NCI-H2081 treated with DMSO at 0.1 percent for 48 hours (cell line): ENCODE measurements at places on chromosomes 1 and 21.

- no peak for DNase-seq
Measured at GRCh38 chr1:162405800-162406199, 6.1 kb downstream of the SH2D1B start.

DNA sequence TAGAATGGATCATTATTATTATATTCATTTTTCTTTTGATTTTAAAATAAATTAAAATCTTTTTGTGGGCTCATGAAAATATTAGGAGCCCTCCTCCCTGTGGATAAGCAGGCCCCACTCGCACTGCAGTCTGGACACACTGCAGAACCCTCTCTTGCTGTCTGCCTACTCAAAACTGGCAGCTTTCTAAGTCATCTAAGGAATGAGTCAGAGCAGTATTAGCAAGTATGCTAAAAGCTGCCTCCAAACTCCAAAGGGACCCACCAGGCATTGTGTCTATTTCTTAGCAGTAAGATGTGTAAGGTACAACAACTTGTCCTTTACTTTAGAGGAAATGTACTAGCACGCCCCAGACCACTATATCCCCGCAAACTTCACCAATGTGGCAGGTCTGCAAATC lies 108.8 kb downstream of the SYF2 start:
- no peak for DNase-seq

DNA sequence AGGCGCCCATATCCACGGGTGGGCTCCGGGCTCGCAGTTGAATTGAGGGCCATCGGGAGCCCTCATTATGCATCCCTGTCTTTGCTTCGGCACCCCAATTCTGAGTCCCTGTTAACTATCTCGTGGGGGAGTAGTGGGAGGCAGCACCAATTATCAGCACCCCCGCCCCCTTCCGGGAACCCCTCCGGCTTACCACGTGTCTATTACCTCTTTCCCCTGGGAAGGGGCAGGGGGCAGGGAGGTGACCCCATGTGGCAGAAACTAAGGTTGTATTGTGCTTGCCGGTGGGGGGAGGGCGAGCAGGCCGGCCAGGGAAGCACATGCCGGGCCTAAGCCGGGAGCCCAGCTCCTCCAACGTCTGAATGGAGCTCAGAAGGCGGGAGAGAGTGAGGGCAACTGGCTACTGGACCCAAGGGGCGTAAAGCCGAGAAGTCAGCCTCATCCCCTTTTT lies 1.0 kb downstream of the LIN28A start:
- DNase-seq: no peak

- DNase-seq: no peak
Measured at GRCh38 chr1:8073112-8073855, 47.2 kb upstream of the ERRFI1 start.

DNA sequence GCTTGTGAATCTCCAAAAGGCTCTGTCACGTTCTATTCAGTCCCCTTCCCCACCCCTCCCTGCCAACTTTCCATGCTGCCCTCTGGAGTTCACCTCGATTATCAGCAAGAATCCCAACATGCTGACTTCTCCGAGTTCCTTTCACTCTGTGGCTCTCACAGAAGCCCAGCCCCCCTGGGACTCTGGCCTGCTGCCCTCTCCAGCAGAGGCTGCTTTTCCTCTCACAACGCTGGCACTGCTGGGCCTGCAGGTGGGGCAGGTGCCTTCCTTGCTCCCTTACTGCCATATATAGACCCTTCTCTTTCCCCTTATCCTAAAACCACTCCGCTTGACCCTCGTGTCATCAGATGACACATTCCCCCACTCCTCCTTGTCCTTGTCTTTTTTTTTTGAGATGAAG lies 10.2 kb upstream of the RNF186 start:
- DNase-seq: no peak

- no peak for DNase-seq
Measured at GRCh38 chr21:36429947-36430546, 44.9 kb downstream of the CHAF1B start.

GRCh38 chr1:102097451-102097850 lies 100.7 kb upstream of the OLFM3 start:
- DNase-seq: no peak

GRCh38 chr1:67094191-67094590 lies 40.2 kb upstream of the SLC35D1 start:
- no peak for DNase-seq

DNA sequence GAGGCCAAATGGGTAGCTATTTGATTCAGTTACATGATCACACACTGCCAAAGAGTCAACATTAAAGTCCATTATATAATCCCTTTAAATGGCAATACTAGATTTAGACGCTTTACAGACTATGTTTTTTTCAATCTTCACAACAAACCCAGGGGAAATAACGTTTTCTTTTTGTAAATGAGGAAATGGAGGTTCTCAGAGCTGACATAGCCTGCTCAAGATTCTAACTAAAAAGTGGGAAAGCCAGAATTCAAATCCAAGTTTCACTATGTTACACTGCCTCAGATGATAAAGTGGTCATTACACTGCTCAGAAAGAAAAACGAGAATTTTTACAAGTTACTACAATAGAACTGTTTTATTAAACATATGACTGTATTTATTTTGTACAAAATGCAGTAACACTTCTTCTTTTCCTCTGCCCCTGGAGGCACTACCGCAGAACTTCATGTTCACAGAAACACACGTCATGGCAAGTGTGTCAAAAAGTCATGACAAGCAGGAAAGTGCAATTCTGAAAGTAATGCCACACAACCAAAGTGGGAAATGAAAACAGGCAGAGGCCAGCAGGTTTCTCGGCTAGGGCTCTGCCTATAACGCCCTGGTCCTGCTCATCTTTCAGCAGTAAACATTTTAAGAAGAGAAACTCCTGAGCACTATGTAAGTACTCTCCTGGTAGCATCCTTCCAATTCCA lies 19.0 kb downstream of the THEMIS2 start:
- DNase-seq: no peak

GRCh38 chr1:116808200-116808847 lies 54.1 kb downstream of the CD2 start:
- DNase-seq: no peak

DNA sequence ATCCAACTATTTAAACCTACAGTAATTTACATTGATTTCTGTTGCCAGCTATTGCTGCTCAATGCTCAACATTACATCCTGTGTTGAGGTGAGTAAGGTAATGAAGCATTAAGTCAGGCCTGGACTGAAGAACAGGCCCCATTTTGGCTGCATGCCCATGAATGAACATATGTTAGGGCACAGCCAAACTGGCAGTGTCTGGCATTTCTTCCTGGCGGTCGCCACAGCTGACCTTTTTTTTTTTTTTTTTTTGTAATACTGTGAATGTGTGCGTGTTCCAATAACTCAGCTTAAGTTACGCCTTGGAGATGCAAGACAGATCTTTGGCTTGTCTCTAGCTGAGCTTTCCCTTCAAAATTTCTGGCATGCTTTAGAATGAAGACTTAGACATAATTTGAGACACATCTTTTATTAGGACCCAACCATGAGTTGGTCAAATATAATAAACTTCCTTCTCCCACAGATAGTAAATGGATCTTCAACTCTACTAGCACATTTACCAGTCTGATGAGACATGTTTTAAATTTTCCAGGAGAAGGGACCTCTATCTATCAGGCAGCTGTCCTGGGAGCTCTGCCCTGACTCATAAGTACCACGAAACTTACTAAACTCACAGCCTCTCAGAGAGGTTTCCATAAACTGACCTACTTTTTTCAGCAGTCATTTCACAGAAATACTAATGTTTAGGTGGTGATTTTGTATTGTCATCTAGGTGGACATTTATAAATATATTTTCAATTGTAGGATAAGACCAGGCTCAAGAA lies 341.1 kb upstream of the RUNX1 start:
- peak; percentile 14 for DNase-seq

- DNase-seq: peak; percentile 62
Measured at GRCh38 chr1:212291505-212292134, 6.4 kb downstream of the PPP2R5A start.

DNA sequence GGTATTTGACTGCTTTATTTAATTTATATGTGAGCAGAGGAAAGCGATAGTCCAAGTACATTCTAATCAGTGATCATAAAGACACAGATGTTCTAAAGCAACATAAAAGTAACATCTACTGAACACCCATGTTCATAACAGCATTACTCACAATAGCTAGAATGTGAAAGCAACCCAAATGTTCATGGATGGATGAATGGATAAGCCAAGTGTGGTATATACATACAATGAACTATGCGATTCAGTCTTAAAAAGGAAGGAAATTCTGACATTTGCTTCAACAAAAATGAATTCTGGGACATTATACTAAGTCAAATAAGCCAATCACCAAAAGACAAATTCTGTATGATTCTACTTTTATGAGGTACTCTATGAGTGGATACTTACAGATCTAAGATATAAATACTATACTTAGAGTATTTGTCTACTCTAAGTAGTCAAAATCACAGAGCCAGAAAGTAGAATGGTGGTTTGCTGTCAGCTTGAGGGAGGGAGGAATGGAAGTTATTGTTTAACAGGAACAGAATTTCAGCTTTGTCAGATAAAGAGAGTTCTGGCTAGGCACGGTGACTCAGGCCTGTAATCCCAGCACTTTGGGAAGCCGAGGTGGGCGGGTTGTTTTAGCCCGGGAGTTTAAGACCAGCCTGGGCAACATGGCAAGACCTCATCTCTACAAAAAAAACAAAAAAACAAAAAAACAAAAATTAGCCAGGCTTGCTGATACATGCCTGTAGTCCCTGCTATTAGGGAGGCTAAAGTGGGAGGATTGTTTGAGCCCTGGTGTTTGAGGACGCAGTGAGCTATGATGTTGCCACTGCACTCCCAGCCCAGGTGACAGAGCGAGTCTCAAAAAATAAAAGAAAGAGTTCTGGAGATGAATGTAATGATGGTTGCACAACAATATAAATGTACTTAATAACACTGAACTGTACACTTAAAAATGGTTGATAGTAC lies 79.7 kb upstream of the ARHGAP29 start:
- no peak for DNase-seq

DNA sequence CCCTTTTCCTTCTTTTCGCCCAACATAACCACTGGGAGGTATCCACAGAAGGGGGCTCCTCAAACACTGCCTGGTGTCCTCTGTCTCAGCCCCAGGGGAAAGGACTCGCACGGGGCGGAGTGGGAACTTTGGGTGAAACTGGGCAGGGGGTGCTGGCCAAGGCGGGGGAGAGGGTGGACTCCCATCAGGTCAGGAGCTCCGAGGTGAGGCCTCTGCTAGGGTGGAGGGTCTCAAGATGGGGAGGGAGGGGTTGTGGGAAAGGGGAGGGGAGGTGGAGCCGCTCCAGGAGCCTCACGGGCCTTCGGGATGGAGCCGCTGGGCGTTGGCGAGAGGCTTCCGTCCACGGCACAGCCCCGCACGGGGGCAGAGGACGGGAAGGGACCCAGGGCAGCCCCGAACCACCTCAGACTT lies 43.2 kb upstream of the POFUT2 start:
- DNase-seq: no peak

DNA sequence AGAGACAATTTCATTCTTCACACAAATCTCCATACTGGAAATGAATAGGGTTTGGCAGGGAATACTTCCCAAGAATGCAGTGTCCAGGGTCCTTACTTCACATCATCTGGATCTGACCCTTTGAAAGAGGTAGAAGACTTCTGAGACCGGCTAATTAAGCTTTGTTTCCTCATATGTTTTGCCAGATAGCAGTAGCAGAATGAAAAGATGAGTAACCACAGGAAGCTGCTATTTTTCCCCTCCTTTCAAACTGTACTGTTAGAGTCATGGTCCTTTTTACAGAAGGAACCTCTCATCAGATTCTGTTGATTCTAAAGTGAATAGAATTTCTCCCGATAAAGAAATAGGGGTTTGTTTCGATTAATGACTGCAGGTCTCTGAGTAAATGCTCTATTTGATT lies 1.4 kb upstream of the OLFML3 start:
- DNase-seq: no peak

GRCh38 chr1:39841429-39841828 lies 41.9 kb downstream of the TRIT1 start:
- DNase-seq: no peak

DNA sequence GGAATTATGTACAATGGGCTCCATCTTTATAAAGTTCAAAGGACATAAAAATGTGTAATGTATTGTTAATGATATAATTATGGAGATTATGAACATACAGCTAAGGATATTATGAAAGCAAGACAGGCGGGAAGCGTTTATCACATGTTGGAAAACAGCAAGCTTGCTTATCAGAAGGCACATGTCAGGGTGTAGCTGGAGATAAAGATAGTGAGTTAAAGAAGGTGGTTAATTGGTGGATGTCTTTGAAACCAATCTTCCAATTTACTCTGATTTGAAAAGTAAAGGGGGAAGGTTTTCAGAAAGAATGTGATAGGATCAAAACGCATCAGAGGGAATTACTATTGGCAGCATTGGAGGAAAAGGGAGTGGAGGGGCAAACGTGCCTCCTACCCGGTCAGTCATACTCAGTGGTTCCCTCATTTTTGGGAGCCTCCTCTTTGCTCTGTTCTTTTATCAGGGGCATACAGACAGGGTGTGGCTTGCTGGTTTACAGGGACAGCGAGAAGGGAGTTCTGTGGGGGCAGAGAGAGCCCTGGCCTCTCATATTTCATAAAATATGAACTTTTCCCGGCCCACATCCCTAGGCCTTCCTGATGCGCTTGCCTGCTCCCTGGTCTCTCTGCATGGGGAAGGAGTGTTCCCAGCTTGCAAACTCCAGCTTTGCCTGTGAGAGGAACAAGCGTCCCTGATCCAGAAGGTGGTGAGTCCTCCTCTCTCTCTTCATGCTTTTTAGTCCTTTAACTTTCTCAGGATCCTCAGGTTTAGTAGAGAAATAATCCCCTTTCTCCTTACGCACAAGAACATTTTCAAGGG lies 8.0 kb upstream of the SVBP start:
- DNase-seq: no peak

GRCh38 chr21:37172646-37173045 lies 94.5 kb downstream of the VPS26C start:
- no peak for DNase-seq

GRCh38 chr1:202146993-202147392 lies 2.5 kb upstream of the ARL8A start:
- DNase-seq: no peak

DNA sequence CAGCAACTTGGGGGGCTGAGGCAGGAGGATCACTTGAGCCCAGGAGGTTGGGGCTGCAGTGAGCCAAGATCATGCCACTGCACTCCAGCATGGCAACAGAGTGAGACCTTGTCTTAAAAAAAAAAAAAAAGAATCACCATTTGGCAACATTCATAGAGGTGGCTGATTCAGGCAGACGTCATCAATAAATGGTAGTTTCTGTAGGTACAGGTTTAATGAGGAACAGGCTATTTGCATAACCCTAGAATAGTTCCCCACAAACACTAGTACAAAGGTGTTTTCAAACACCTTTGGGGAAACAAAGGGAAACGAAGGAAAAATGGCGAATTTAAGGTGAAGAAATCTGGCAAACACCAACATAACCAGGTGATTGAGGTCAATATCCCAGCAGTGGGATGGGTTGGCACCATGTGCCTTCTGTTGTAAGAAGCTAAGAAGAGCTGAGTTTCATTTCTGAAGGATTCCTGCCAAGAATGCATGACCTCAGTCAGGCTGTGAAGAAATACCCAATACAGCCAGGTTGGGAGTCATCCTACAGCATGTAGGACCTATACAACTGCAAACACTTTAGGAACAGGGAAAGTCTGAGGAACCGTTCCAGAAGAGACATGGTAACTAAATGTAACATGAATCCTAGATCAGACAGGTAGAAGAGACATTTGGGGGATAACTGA lies 5.6 kb downstream of the LPAR3 start:
- DNase-seq: no peak

- no peak for DNase-seq
Measured at GRCh38 chr21:23977971-23978370, 1629.3 kb downstream of the MRPL39 start.
